ENCODE measurements at places on chromosomes 1 and 21.

GRCh38 chr1:44700573-44700972 lies 26.1 kb downstream of the ARMH1 start:
- DNase-seq: no peak

GRCh38 chr1:99638853-99639252 lies 7.1 kb upstream of the PALMD start:
- DNase-seq: no peak

GRCh38 chr1:90133133-90133532 lies 138.2 kb downstream of the ZNF326 start:
- peak; percentile 20 for DNase-seq

DNA sequence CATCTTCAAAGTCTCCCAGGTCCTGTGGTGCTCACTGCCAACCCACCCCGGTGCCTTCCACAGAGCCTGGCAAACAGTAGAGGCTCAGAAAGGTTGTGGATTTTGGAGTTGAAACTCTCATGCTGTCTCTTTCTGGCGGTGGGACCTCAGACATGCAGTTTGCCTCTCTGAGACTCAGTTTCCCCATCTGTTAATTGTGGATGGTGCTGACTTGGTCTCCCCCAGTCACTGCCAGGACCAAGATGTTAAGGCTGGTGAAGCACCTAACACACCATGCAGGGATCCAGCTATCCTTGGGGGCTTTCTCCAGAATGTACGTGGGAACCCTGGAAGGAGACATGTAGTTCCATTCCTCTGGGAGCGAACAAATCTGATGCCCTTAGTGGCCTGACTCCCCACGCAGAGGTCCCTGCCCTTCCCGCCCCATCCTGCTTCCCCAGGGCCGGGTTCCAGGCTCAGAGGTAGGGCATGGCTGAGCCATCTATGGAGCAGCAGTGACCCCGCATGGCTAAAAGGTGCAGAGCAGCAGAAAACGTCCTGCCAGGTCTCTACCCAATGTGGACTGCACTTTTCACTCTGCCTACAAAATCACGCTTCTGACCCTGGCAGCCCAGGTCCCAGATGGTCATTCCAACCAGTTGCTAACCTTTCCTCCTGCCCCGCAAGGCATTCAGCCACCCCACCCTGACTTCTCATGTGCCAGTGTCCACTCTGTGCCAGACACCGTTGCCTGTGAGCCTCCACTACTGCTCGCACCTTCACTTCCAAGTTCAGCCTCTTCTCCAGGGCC lies 9.2 kb upstream of the TTC22 start:
- peak; percentile 32 for DNase-seq

GRCh38 chr1:20948101-20948500 lies 161.0 kb upstream of the HP1BP3 start:
- DNase-seq: no peak

- DNase-seq: no peak
These were observed 8.9 kb upstream of the ESRRG start for GRCh38 chr1:216732121-216732520.

DNA sequence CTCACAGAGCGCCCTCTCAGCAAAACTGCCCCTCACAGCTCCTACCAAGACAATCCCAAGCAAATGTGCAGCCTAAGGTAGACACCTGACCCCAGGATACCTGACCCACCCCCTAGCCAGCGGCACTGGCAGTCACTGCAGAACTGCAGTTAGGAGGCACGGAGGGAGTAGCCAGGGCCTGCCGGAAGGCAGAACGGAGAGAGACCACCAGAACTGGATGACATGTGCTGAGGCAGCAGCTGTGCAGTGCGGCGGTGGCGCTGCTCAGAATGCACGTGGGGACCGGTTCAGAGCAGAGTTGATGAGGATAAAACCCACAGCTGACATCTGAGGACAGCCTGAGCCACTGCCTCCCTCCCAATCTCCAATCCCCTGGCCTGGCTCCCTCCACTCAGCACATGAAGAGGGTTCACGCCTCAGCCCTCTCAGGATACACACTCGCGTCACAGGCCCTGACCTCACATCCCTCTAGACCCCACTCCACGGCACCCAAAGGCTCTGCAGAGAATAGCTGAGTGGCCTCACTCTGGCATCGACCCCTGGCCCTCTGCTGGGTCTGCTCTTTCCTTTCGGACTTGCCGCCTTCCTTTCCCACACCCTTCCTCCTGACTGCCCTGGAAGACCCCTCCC lies 29.6 kb downstream of the UBE2G2 start:
- no peak for DNase-seq

DNA sequence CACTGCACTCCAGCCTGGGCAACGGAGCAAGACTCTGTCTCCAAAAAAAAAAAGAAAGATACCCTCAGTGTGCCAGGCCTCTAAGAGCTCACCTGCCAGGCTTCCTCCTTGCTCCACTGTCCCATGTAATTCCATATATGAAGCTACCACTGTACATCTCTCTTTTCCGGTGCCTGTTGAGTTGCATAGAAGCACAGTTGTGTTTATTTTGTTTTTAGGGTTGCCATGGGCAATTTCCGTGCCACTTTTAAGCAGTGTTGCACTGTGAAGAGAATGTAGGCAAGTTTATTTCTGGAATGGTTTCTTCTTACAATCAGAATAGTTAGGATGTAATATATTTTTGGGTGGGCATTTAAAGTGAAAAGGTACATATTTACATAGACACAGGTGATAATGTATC lies 23.3 kb downstream of the MR1 start:
- DNase-seq: no peak

DNA sequence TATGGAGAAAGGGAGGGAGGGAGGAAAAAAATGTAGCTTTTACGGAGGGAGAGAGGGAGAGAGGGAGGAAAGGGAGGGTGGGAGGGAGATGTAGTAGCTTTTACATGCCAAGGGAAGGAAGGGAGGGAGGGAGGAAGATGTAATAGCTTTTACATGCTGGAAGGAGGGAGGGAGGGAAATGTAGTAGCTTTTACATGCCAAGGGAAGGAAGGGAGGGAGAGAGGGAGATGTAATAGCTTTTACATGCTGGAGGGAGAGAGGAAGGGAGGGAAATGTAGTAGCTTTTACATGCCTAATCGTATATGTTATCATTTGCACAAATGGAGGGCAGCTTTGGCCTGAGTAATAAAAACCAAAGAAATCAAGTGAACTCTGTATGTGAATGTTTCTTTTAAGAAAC lies 35.6 kb downstream of the EEIG2 start:
- DNase-seq: no peak

- DNase-seq: no peak
These were observed 486 bp downstream of the SLC27A3 start for GRCh38 chr1:153775458-153776327.

GRCh38 chr1:171788696-171789095 lies 7.2 kb downstream of the METTL13 start:
- no peak for DNase-seq

DNA sequence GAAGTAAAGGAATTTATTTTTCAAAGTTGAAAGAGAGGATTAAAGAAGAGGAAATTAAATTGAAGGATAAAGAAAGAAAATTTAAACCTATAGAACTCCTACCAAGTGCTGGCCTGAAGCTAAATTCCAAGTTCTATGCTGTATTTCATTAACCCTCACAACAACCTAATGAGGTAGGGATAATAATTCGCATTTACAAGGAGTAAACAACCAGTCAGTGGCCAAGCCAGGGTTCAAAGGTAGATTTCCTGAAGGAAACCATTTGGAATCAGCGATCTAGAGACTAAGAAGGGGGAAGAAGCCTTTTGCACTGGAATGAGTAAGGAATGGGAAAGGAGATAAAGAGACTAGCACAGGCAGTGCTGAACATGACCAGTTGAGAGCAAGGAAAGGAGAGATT lies 265.8 kb upstream of the ST6GALNAC5 start:
- DNase-seq: no peak

DNA sequence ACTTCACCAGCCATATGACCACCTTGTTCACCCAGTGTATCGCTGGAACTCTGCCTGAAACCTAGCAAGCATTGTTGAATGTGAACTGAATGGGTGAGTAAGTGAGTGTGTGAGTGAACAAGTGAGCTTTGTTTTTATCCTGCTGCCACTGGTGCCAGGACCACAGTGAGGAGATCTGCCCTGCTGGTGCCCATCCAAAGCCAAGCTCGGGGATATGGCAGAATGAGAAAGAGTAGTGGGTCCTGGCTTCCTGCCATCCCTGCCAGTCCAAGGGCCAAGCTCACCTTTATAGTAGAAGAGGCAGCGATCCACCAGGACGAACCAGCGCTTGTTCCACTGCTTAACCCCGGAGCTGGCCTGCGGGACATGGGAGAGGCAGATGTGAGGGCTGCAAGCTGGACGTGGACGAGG lies 53.4 kb upstream of the GOLT1A start:
- no peak for DNase-seq

DNA sequence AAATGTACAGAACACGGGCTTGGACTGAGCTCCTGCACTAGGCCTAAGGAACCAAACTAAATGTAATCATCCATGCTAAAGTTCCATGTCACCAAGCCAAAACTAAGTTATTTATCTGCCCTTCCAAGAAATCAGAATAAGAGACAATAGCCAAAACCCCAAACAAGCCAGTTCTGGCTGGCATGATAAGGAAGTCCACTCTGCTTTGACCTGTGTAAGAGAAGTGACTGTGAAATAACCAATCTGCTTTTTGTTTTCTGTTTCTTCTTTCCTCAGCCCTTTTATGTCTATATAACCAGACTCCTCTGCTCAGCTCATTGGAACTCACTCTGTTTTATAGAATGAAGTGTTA lies 15.1 kb downstream of the PLPPR5 start:
- DNase-seq: no peak

DNA sequence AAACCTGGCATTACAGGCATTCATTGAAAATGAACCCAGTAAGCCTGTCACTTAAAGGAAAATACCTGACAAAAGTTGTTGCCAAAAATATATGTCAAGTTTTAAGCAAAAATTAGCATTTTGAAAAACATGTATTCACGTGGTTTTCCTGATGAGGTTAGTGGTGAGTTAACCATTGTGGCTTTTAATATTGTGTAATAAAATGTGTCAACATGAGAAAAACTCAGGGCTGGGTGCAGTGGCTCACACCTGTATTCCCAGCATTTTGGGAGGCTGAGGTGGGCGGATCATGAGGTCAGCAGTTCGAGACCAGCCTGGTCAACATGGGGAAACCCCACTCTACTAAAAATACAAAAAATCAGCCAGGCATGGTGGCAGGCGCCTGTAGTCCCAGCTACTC lies 731.4 kb downstream of the KCNT2 start:
- no peak for DNase-seq

- no peak for DNase-seq
These were observed 37.0 kb downstream of the RSPH1 start for GRCh38 chr21:42459082-42459460.

- DNase-seq: no peak
These were observed 2.8 kb upstream of the ECE1 start for GRCh38 chr1:21292984-21293536.

- no peak for DNase-seq
These were observed 71.6 kb upstream of the CNIH3 start for GRCh38 chr1:224544346-224545110.

DNA sequence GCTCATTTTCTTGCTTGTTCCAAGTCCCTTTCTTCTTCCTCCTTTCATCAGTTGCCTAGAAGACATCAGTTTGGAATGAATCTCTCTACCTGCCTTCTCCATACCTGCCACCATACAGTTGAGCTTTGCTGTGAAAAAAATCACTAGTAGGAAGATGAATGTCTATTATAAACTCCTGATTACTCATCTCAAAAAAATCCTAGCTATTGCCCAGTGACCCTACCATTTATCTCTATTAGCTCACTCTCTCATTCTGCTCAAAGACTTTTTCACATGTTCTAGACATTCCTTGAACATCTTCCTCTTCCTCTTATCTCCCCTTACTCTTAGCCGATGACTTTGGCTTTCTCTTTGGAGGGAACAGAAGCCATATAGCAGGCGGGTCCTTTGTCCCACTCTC lies 49.7 kb upstream of the HMGB4 start:
- no peak for DNase-seq

GRCh38 chr1:94678202-94678848 lies 136.8 kb upstream of the F3 start:
- no peak for DNase-seq

DNA sequence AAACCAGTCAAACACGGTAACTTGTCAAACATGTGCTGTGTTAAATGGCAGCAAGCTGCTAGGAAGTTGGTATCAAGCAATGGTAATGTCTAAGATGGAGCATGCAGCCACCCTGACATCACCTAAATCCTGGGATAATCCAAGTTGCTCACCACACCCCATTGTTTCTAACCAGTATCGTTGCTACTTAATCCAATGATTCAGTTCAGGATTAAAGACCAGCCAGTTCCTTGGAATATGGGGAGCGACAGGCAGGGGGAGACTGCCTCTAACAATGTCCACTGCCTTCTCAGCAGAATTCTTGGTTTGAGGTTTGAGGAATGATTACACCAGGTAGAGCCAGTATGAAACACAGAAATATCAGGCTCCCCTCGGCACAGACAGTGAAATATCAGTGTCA lies 122.1 kb upstream of the IFFO2 start:
- DNase-seq: no peak

GRCh38 chr1:29260531-29260930 lies 24.2 kb downstream of the PTPRU start:
- DNase-seq: no peak

- no peak for DNase-seq
These were observed 148.1 kb upstream of the USP24 start for GRCh38 chr1:55363268-55363667.

- peak; percentile 47 for DNase-seq
These were observed 45.1 kb downstream of the FASLG start for GRCh38 chr1:172704001-172704400.

GRCh38 chr21:38467374-38467773 lies 30.9 kb downstream of the ERG start:
- DNase-seq: peak; percentile 50

DNA sequence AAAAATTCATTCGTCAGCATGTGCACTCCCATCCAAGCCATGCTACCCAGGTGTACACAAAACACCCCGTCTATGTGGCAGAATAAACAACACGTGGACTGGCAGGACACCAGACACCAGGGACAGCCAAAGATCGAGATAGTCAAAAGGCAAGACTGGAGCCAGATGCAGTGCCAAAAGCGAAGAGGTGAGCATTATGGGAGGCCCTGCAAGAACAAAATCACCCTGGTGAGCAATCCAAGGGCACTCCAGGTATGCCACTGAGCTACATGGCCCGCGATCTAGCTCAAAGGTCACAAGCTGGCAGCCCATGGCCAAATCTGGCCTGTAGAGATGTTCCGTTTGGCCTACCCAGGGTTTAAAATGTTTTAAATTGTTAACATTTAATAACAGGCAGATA lies 33.7 kb downstream of the PLPP3 start:
- DNase-seq: no peak

- DNase-seq: no peak
These were observed 14.3 kb upstream of the GPR157 start for GRCh38 chr1:9143250-9143649.

Measured in KG1 (cell line).